Spleen (tissue), 13 donors: ENCODE measurements at places on chromosomes 12 and 14. TPM values are rescaled to one million over a fixed set of nuclear protein-coding genes. Genes with fewer than 3 reads are reported as not detected.

The VASH1 gene
- 20.1 TPM for total RNA-seq

The CD27 gene
- total RNA-seq, result 53.9 TPM

The LIN7A gene
- 12.0 TPM for total RNA-seq

GRCh38 chr12:10716704-10717315, 6.3 kb downstream of the YBX3 start:
- H3K4me3 ChIP-seq, result no peak overlapping the region
- H3K4me1 ChIP-seq, result peaks cover 35% of the 10 kb centered on the region
- H3K27me3 ChIP-seq, result peaks cover 2% of the 10 kb centered on the region
- DNase-seq, result peak; percentile 76
- peak overlapping the region; percentile 56 for H3K27ac ChIP-seq
- peaks cover 37% of the 10 kb centered on the region for H3K36me3 ChIP-seq

GRCh38 chr14:101810897-101811621, 49.5 kb downstream of the PPP2R5C start:
- DNase-seq, result no peak
- peaks cover 38% of the 10 kb centered on the region for H3K36me3 ChIP-seq
- peak overlapping the region; percentile 100 for H3K27ac ChIP-seq
- H3K4me3 ChIP-seq, result peak overlapping the region; percentile 80

DNA sequence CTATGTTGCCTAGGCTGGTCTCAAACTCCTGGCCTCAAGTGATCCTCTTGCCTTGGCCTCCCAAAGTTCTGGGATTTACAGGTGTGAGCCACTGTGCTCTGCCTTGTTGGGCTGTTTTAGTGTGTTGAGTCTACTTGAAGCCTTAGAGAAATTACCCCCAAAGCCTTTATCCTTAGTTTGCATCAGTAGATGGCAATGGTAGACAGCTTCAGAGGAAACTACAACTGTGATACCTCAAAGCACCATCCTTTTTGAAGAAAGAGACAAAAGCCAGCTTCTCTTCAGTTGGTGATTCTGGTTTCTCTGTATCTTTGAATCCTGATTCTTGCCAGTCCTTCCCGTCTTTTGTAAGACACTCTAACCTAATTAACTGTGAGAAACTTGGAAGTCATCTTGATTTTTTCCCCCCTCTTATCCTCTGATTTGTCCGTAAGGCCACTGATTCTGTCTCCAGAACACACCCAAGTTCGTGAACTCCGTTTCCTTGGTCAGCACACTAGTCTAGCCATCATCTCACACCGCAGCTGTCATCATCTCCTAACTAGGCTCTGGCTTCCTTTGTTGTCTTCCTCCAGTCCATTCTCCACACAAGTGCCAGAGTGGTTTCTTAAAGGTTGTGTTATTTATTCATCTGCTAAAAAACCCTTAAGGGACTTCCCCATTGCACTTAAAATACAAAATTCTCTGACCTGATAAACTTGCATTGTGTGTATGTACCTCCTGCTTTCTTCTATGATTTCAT, 20.2 kb downstream of the ATP2A2 start:
- H3K36me3 ChIP-seq, result peaks cover 74% of the 10 kb centered on the region
- no peaks in the 10 kb centered on the region for H3K27me3 ChIP-seq
- H3K4me1 ChIP-seq, result peaks cover 34% of the 10 kb centered on the region
- DNase-seq, result no peak
- H3K4me3 ChIP-seq, result no peak overlapping the region

GRCh38 chr14:61179061-61179690, 102.0 kb downstream of the TMEM30B start:
- H3K4me3 ChIP-seq, result no peak overlapping the region
- no peak for DNase-seq
- H3K36me3 ChIP-seq, result no peaks in the 10 kb centered on the region

DNA sequence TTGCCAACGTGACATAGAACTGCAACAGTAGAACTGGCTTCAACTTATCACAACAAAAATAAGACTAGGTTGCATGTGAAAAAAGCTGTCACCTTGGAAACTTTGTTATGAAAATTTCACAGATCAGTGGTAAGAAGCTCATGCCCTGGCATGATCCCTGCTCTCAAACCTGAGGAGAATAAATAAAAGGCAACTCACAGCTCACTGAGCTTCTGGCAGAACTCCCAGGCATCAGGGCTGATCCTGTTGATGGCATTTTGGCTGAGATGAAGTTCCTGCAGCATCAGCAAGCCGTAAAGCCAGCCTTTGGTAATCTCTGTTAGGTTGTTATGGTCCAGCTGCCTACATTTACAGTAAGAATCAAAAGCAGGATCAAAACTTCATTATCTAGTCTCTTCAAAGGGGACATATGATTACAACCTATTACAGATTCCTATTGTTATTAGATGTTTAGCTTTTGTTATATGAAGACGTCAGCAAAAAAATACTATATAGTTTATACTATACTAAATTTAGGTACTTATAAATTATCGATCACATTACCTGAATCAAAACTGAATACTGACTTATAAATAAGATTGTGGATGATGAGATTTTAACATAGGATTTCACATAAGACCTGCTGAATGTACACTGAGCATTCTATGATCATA, 32.0 kb downstream of the LRIG3 start:
- H3K4me3 ChIP-seq, result no peak overlapping the region
- H3K27me3 ChIP-seq, result no peaks in the 10 kb centered on the region
- no peak overlapping the region for H3K27ac ChIP-seq

- no peaks in the 10 kb centered on the region for H3K36me3 ChIP-seq
- no peak overlapping the region for H3K27ac ChIP-seq
- H3K4me3 ChIP-seq, result no peak overlapping the region
- peaks cover 11% of the 10 kb centered on the region for H3K4me1 ChIP-seq
- no peak for DNase-seq
These were observed 30.7 kb upstream of the MAP1LC3B2 start for GRCh38 chr12:116528498-116528897.

DNA sequence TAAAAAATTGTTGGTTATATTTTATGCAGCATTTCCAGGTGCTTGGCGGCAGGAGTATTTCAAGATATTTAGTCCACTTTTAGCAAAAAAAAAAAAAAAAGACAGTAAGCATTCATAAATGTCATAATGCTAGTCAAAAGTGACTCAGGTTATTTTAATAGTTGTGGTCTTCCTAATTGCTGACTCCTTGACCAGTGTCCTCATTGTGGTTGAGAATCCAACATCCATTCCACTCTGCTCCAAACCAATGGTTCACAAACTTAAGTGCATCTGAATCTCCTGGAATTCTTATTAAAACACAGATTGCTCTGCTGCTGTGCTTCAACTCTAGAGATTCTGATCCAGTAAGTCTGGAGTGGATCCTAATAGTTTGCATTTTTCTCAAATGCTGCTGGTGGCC, 71.4 kb downstream of the AKAP6 start:
- H3K36me3 ChIP-seq, result no peaks in the 10 kb centered on the region
- no peaks in the 10 kb centered on the region for H3K4me1 ChIP-seq
- H3K27me3 ChIP-seq, result no peaks in the 10 kb centered on the region
- H3K27ac ChIP-seq, result no peak overlapping the region
- DNase-seq, result no peak

DNA sequence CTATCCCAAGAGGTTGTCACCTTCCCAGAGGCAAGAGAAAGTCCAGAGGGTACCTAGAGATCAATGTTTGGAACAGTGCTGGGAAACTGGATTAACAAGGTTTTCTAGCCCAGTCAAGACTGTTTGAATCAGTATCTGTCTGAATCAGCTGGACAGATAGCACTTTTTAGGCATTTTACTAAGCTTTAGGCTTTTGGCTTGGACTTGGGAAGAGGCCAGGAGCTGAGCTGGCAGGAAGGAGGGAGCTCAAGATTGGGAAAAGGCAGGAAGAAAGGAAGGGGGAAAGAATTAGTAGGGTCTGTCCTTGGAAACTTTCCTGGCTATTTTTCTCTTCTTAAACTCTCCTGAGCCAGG, 8.3 kb downstream of the IKZF4 start:
- H3K27me3 ChIP-seq, result no peaks in the 10 kb centered on the region
- H3K27ac ChIP-seq, result no peak overlapping the region
- H3K36me3 ChIP-seq, result peaks cover 57% of the 10 kb centered on the region
- DNase-seq, result no peak

- no peaks in the 10 kb centered on the region for H3K4me1 ChIP-seq
- H3K36me3 ChIP-seq, result no peaks in the 10 kb centered on the region
- DNase-seq, result peak; percentile 37
- no peaks in the 10 kb centered on the region for H3K27me3 ChIP-seq
- H3K27ac ChIP-seq, result no peak overlapping the region
These were observed 116.6 kb upstream of the MED13L start for GRCh38 chr12:116393859-116394650.

DNA sequence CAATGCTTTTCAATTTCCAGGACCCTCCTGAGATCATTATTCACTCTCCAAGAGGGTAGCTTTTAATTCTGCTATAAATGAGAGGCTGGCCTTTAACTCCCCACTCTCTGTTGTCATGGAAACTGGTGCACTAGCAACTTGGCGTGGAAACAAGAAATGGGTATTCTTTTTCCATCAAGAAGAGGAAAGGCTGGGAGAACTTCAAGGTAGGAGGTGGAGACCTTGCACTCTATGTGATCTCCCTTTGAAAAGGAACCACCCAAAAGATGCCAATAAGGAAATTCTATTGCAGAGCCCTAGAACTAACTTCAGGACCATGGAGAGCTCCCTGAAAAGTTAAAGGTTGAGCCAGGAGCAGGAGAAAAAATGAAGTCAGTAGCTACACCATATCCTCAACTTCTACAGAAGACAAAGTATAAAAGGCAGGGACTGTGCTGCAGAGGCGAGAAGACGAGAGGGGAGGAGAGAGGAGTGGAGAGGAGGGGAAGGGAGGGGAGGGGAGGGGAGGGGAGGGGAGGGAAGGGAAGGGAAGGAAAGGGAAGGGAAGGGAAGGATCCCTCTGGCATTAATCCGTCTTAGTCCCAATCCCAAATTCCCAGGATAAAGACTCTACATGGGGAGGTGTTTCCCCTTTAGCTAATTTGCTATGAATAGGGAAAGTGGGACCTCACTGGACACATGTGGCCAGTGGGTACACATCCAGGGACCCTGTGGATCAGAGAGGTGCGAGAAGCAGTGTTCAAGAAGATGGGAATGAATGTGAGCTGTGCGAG, 46.7 kb upstream of the FICD start:
- no peaks in the 10 kb centered on the region for H3K4me1 ChIP-seq
- no peaks in the 10 kb centered on the region for H3K36me3 ChIP-seq
- no peak for DNase-seq
- H3K27ac ChIP-seq, result no peak overlapping the region
- no peak overlapping the region for H3K4me3 ChIP-seq

- peak; percentile 92 for DNase-seq
- H3K4me1 ChIP-seq, result peaks cover 91% of the 10 kb centered on the region
- H3K36me3 ChIP-seq, result no peaks in the 10 kb centered on the region
These were observed 108.8 kb upstream of the ATF7IP start for GRCh38 chr12:14256555-14257169.

- no peak overlapping the region for H3K27ac ChIP-seq
- DNase-seq, result no peak
- H3K4me3 ChIP-seq, result no peak overlapping the region
- no peaks in the 10 kb centered on the region for H3K36me3 ChIP-seq
- H3K4me1 ChIP-seq, result no peaks in the 10 kb centered on the region
- no peaks in the 10 kb centered on the region for H3K27me3 ChIP-seq
These were observed 51.9 kb upstream of the NUDT4 start for GRCh38 chr12:93325855-93326254.

- no peak overlapping the region for H3K4me3 ChIP-seq
- H3K36me3 ChIP-seq, result peaks cover 11% of the 10 kb centered on the region
- no peak for DNase-seq
- no peaks in the 10 kb centered on the region for H3K4me1 ChIP-seq
- H3K27me3 ChIP-seq, result peaks cover under 1% of the 10 kb centered on the region
These were observed 111.5 kb downstream of the NT5DC3 start for GRCh38 chr12:103729499-103729898.

DNA sequence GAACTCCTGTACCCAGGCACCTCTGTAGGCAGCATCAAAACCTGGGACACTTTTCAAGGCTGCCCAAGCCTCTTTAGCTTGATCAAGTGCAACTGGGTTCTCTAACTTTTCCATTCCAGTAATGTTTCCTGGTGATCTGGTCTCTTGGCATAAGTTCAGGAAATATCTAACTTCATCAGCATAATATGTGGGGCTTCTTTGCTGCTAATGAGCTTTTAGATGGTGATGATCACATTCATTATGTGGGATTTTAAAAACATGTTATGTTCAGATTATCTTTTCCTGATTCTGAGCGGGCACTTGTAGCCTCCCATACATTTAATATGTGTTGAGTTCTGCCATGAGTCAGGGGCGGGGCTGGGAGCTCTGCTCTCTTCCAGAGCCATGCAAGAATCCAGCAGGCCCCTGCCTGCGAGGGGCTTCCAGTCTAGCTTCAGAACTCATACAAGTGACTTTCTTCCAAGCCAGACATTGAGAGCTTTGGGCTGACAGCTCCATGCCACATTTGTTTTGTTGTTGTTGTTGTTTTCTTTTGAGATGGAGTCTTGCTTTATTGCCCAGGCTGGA, 39.5 kb upstream of the RIN3 start:
- DNase-seq, result peak; percentile 66
- H3K27ac ChIP-seq, result no peak overlapping the region
- H3K27me3 ChIP-seq, result no peaks in the 10 kb centered on the region

- H3K27ac ChIP-seq, result peak overlapping the region; percentile 94
- H3K4me3 ChIP-seq, result peak overlapping the region; percentile 64
These were observed 594 bp downstream of the ARHGDIB start for GRCh38 chr12:14960548-14961465.

GRCh38 chr14:35279369-35279768, 12.8 kb upstream of the PSMA6 start:
- DNase-seq, result no peak
- H3K4me3 ChIP-seq, result no peak overlapping the region
- H3K27me3 ChIP-seq, result no peaks in the 10 kb centered on the region
- peaks cover 1% of the 10 kb centered on the region for H3K4me1 ChIP-seq
- H3K27ac ChIP-seq, result no peak overlapping the region
- H3K36me3 ChIP-seq, result peaks cover 43% of the 10 kb centered on the region

- no peaks in the 10 kb centered on the region for H3K27me3 ChIP-seq
- DNase-seq, result no peak
- no peaks in the 10 kb centered on the region for H3K36me3 ChIP-seq
- no peak overlapping the region for H3K4me3 ChIP-seq
- no peak overlapping the region for H3K27ac ChIP-seq
These were observed 236.8 kb upstream of the AVPR1A start for GRCh38 chr12:63387771-63388170.

GRCh38 chr14:38828183-38828827, 274.7 kb downstream of the SEC23A start:
- H3K36me3 ChIP-seq, result no peaks in the 10 kb centered on the region
- peak; percentile 20 for DNase-seq
- no peak overlapping the region for H3K27ac ChIP-seq
- H3K27me3 ChIP-seq, result no peaks in the 10 kb centered on the region
- H3K4me1 ChIP-seq, result no peaks in the 10 kb centered on the region

- no peak for DNase-seq
- no peak overlapping the region for H3K27ac ChIP-seq
- H3K4me3 ChIP-seq, result no peak overlapping the region
- H3K4me1 ChIP-seq, result no peaks in the 10 kb centered on the region
- H3K36me3 ChIP-seq, result no peaks in the 10 kb centered on the region
- peaks cover 10% of the 10 kb centered on the region for H3K27me3 ChIP-seq
These were observed 34.9 kb downstream of the GPHB5 start for GRCh38 chr14:63283884-63284248.

- peaks cover 35% of the 10 kb centered on the region for H3K4me1 ChIP-seq
- peaks cover 7% of the 10 kb centered on the region for H3K27me3 ChIP-seq
- H3K27ac ChIP-seq, result peak overlapping the region; percentile 60
- no peak for DNase-seq
- H3K36me3 ChIP-seq, result no peaks in the 10 kb centered on the region
These were observed 1.3 kb upstream of the NUDT14 start for GRCh38 chr14:105182296-105183020.

- peaks cover 15% of the 10 kb centered on the region for H3K36me3 ChIP-seq
- H3K27ac ChIP-seq, result peak overlapping the region; percentile 97
- DNase-seq, result peak; percentile 92
- no peak overlapping the region for H3K4me3 ChIP-seq
- peaks cover 63% of the 10 kb centered on the region for H3K4me1 ChIP-seq
These were observed 156.5 kb downstream of the PRKCH start for GRCh38 chr14:61477712-61478462.

GRCh38 chr12:15044471-15044870, 71.6 kb downstream of the PDE6H start:
- no peaks in the 10 kb centered on the region for H3K4me1 ChIP-seq
- no peak overlapping the region for H3K27ac ChIP-seq
- no peaks in the 10 kb centered on the region for H3K36me3 ChIP-seq
- H3K4me3 ChIP-seq, result no peak overlapping the region
- H3K27me3 ChIP-seq, result no peaks in the 10 kb centered on the region
